ENCODE measurements at places on chromosomes 7 and 10. TPM values are rescaled to one million over a fixed set of nuclear protein-coding genes. Genes with fewer than 3 reads are reported as not detected.

EN2 gene
- total RNA-seq = 0.32 TPM

- no peak overlapping the region for H3K4me3 ChIP-seq
- H3K36me3 ChIP-seq = no peaks in the 10 kb centered on the region
- no peak overlapping the region for H3K27ac ChIP-seq
- no peaks in the 10 kb centered on the region for H3K27me3 ChIP-seq
- DNase-seq = no peak
- H3K4me1 ChIP-seq = no peaks in the 10 kb centered on the region
These were observed 328.2 kb upstream of the MAGI2 start for GRCh38 chr7:79781716-79782115.

TECPR1 gene
- 19.9 TPM for total RNA-seq

SRPK2 gene
- 37.4 TPM for total RNA-seq

GRCh38 chr7:6612819-6613218 lies 2.6 kb upstream of the ZNF853 start:
- H3K36me3 ChIP-seq = no peaks in the 10 kb centered on the region
- no peak overlapping the region for H3K4me3 ChIP-seq
- no peak overlapping the region for H3K27ac ChIP-seq

DNA sequence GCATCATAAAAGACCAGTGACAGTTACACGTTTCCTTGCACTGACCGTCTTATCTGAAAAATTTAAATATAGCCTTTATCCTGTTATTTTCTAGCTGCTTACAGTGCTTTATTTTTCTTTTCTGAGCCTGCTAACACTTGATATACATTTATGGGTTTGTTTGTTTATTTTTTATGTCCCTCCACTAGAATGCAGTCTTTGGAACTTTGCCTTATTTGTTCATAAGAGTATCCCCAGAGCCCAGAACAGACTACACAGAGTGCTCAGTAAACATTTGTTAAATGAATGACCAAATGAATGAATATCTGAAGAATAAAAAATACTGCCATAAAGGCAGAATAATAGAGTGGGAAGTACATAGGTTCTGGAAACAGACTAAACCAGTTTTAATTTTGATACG lies 202.3 kb upstream of the LRRN3 start:
- H3K27ac ChIP-seq = no peak overlapping the region
- DNase-seq = no peak
- no peak overlapping the region for H3K4me3 ChIP-seq
- H3K4me1 ChIP-seq = no peaks in the 10 kb centered on the region

DNA sequence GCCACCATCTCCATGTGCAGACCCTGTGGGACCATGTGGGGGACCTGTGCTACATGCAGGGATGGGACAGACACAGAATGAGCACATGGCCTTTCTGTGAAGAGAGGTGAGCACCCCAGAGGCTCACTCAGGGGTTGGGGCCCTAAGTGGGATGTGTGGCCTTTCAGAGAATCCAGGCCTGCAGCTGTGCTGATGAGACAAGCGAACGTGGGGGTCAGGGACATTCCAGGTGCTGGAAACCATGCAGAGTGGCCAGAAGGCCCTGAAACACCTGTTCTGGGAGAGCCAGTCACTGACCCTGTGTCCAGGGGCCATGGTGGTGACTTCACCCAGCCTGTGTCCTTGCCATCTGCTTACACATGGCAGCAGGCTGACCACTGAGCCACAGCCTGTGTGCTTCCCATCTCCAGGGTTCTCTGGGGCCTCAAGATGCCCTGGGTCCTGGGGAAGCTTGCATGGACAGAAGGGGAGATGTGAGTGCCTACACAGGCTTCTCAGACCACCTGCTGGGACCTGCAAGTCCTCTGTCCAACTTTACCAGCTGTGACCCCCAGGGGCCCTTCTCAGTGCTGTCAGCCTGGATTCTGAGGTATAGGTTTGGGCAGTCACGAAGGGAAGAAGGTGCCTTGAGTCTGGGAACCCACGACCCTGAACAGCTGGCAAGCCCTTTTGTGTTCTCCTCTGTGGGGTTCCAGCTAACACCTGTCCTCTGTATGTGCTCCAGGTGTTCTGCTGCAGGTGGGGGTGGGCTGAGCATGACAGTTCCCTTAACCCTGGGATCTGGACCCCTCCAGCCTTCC lies 17.6 kb downstream of the RAMP3 start:
- no peak overlapping the region for H3K4me3 ChIP-seq
- no peak overlapping the region for H3K27ac ChIP-seq
- H3K4me1 ChIP-seq = no peaks in the 10 kb centered on the region
- H3K27me3 ChIP-seq = peaks cover 9% of the 10 kb centered on the region
- no peaks in the 10 kb centered on the region for H3K36me3 ChIP-seq
- no peak for DNase-seq

IL6 gene
- not detected for total RNA-seq

All from HCT116 (cell line).